ENCODE measurements at places on chromosomes 5 and 9.

GRCh38 chr9:101510459-101510858 is 23.2 kb upstream of the RNF20 start:
- no peak for DNase-seq

GRCh38 chr5:179588166-179588565 is 35.3 kb downstream of the HNRNPH1 start:
- no peak for DNase-seq

DNA sequence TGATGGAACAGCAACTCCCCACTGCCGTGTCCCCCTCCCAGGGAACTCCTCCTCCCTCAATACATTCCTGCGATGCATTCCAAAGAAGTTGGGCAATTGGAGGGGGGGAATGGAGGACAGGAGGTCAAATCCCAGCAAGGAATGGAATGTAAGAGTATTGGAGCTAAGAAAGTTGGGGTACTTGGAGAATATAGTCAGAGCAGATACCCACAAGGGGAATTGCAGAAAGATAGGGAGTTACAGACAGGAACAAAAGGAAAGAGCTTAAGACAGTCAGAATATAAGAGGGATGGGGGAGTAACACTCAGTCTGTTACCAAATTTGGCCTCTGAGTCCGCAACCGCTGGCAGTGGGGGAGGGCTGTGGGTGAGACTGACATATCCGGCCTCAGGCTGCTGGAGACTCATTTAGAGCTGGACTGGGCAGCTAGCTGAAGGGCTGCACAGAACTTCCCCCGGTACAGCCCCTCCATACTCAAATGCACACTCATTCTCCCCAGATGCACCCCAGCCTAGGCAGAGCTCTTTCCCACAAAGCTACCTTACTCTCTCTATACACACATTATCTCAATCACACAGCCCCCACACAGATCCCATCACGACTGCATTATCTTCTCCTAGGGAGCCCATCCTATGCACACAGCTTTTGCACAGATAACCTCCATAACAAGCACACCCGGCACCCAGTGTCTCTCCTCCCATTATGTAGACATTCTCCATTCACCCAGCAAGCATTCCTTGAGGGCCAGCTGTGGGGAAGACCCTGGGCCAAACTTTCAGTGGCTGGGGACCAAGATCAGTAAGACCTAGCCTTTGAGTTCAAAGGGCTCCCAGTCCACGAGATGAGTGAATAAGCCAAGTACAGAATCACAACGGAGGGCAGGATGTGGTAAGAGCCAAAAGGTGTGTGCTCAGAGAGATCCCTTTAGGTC is 3.7 kb downstream of the TLN1 start:
- DNase-seq = no peak

- DNase-seq = no peak
Observed at GRCh38 chr5:138466125-138466899, 1.0 kb downstream of the EGR1 start.

DNA sequence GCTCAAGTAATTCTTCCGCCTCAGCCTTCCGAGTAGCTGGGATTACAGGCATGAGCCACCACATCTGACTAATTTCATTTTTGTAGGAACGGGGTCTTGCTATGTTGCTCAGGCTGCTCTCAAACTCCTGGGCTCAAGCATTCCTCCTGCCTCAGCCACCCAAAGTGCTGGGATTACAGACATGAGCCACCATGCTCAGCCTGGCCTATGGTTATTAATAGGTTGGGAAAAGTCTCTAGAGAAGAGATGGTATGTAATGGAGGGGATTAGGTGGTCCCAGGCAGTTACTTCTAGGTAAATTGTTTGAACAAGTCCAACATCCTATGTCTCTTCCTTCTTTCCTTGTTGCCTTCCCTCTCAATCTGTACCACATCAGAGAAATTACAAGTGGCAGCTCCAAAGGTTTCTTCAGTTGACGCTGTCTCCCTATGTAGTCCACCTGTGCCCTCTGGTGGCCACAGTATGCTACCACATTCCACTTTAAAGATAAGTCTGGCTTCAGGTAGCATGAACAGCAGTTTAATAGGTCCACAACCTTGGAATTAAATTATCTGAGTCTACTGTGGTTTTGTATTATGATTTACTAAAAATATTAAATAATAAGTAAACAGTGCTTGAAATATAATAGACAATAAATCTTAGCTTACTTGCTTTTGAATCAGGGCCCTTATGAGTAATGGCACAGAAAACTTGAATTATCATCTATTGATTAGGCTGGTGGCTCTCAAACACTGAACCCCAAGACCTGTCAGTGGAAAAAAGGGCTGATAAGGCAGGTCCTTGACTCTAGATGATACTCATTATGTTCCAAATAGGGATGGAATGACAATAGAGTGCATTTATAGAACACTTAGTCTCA is 9.7 kb downstream of the TIGD6 start:
- DNase-seq = peak; percentile 79

GRCh38 chr5:139446956-139447779 is 7.8 kb upstream of the DNAJC18 start:
- DNase-seq = no peak

DNA sequence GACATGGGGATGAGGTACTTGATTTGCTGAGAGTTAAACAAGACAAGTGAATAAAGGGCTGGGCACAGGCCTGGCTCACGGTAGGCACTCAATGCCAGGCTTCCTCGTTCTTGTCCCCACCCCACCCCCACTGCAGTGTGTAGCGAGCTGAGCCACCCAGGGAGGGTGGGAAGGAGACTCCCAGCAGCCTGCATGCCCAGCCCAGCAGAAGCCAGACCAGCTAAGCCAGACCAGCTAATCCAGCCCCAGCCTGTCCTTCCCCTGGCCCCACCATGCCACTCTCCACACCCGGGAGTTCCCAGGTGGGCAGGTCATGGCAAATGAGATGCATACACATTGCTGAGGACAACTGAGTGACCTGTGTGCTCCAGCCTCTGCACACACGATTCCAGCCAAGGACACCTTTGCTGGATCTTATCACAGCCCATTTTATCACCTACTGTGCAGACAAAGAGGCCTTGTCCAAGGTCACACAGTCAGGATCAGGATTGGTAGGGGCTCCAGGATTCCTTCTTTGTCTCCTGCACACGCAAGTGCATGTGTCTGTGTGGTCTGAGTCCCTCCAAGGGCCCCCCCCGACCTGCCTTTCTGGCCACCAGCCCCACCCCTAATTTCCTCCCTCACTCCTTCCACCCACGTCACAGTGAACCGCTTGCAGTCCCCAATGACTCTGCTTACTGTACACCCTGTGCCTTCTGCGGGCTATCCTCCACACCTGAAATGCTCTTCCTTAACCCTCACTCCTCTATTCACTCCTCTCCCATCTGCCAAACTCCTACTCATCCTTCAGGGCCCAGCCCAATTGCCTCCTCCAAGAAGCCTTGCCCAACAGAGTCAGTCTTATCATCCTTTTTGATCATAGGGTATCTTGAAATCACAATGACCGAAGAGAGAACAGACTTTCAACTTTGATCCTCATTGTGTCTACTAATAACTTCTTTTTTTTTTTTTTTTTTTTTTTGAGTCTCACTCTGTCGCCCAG is 26.6 kb downstream of the DUSP1 start:
- DNase-seq = no peak

All from NCI-H460 (cell line).